ENCODE measurements at places on chromosomes 5 and 9. TPM values are rescaled to one million over a fixed set of nuclear protein-coding genes. Genes with fewer than 3 reads are reported as not detected.

HDAC3 gene
- total RNA-seq, result 53.5 TPM

TAF11L2 gene
- not detected for total RNA-seq

DNAJC21 gene
- 39.5 TPM for total RNA-seq

ELOVL7 gene
- total RNA-seq, result 41.8 TPM

LVRN gene
- 0.43 TPM for total RNA-seq

BHMT gene
- total RNA-seq, result 14.1 TPM

ACSL6 gene
- total RNA-seq, result 2.4 TPM

ECM2 gene
- total RNA-seq, result 20.8 TPM

NR5A1 gene
- 0.20 TPM for total RNA-seq

ALG2 gene
- 55.8 TPM for total RNA-seq

FANCG gene
- total RNA-seq, result 13.4 TPM

DNA sequence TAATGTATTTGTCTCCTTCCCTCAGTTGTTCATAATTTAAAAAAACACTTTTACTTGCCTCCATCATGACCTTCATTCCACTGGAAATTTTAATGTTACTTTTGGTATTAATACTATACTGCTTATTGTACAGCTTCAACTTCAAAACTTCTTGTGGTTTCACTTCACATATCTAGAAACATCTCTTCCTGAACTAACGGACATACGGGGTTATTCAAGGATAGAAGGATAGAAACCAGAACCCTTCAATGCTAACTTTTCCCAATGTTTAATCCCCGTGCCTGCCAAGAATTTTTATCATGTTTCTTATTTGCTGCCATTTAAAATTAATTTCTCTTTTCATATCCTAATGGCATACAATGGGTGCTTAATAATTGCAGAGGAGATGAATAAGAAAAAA lies 36.3 kb upstream of the SETD9 start:
- no peak for DNase-seq

GRCh38 chr9:17134396-17135294 lies at the start of gene CNTLN:
Gene CNTLN (plus strand): TSS chr9:17135040. CDS start chr9:17135066, 26 bp downstream.
- peak; percentile 93 for DNase-seq

- no peak for DNase-seq
These were observed 197.9 kb downstream of the KCTD16 start for GRCh38 chr5:144368556-144368955.

GRCh38 chr5:74446725-74447241 lies 193.7 kb downstream of the ENC1 start:
- no peak for DNase-seq

DNA sequence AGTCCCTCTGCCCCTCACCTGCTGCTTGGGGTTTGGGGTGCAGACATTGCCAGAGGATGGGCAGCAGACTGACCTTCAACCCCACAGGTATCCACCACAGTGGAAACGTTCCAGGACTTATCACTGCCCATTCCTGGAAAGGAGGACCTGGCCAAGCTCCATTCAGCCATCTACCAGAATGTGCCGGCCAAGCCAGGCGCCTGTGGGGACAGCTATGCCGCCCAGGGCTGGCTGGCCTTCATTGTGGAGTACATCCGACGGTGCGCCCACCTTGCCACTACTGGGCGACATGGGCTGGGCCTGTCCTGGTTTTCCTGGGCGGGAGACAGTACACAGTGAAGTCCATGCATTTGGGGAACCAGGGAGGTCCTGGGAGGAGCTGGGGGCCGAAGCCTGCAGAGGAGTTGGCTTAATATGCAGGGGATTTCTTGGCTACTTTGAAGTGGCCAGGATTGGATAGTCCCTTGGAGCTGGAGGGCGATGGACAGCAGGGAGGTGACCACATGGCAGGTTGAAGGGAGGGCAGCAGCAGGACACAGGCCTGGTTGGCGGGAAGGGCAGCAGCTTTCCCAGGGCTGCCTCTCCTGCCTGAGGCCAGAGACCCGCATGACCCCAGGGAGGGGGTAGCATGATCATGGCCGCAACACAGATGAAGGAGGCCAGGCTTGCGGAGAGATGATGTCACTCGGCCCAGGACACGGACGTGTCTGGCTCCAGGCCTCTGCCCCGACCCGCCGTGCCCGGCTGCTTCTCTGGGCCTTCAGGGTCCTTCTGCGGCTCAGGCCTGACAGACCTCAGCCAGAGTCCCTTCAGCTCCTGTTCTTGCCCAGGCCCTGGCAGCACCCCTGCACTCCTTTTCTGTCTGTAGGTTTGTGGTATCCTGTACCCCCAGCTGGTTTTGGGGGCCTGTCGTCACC lies 34.6 kb downstream of the USP20 start:
- DNase-seq, result no peak

DNA sequence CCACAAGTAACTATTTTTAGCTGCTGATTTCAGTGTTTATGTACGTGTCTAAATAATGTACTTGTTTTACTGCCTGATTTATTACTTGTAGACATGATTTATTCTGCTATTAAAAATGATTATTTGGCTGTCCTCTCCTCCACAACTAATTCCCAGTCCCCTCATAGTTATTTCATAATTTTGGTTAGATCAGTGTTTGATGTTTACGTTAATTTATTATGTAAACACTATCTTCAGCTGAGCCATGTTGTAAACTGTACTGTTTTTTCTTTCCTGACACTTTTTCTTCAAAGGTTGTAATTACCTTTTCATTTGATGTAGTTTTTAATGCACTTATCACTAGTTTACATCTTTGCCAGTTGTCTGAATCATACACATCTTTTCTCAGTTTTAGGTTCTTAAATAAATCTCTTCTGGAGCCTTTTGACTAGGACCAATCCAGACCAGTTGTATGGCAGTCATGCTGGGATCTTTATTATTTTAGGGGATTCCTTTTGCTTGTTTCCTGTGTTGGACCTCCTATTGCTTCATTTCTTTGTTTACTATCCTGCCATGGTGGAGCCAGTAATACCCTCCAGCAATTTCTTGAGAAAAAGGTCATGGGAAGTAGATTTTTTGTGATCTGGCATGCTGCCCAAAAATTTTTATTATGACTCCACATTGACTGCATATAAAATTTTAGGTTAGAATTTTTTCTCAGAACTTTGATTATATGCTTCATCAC lies 16.1 kb downstream of the AP3S1 start:
- DNase-seq, result no peak

GRCh38 chr5:172451771-172452197 lies 2.5 kb downstream of the SH3PXD2B start:
- DNase-seq, result peak; percentile 71

GRCh38 chr9:134642385-134643181 lies 980 bp downstream of the COL5A1 start:
- peak; percentile 68 for DNase-seq

GRCh38 chr9:132694144-132694543 lies 23.9 kb downstream of the GTF3C4 start:
- no peak for DNase-seq

GRCh38 chr9:125415583-125416460 lies 154.2 kb downstream of the GAPVD1 start:
- DNase-seq, result no peak

- DNase-seq, result no peak
These were observed 107.5 kb downstream of the FRMD3 start for GRCh38 chr9:83430681-83431080.

- no peak for DNase-seq
These were observed 137.3 kb downstream of the KIAA0825 start for GRCh38 chr5:94481059-94481458.

DNA sequence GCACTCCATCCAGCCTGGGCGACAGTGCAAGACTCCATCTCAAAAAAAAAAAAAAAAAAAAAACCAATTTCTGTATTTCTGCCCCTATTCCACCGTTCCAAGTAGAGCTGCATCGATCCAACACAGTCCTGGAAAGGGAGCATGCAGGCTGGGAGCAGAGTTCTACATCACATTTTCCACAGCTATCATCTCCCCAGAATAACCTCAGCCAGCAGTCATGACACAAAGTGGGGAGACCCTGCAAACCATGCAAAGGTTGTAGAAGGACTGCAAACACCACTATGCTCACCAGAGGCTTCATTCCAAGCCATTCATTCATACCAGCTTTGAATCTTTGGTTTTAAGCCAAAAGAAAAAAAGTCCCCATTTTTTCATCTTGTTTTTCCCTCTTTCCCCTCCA lies 20.8 kb upstream of the ZNF354A start:
- DNase-seq, result no peak

DNA sequence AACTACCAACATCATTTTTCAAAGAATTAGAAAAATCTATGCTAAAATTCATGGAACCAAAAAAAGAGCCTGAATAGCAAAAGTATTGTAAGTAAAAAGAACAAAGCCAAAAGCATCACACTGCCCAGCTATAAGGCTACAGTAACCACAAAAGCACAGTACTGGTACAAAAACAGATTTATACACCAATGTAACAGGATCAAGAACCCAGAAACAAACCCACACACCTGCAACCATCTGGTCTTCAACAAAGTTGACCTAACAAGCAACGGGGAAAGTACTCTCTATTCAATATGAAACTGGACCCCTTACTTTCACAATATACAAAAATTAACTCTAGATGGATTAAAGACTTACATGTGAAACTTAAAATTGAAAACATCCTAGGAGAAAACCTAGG lies 94.2 kb upstream of the TARS1 start:
- DNase-seq, result no peak

DNA sequence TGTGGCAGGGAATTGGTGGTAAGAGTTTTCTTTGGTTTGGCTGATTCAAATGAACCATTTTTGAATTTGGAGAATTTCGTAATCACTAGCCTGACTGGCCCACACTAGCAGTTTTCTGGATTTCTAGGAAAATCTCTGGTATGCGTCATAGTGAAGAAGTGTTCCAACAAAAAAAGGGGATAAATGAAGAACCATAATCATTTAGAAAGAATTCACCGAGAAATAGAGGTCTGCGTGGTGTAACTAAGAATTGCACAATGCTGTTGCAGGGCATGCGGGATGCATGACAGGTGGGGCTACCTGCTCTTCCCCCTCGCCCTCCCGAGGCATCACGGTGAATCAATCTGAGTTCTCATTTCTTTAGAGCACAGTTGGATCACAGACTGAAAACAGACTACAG lies 232.3 kb upstream of the PAPPA start:
- no peak for DNase-seq

DNA sequence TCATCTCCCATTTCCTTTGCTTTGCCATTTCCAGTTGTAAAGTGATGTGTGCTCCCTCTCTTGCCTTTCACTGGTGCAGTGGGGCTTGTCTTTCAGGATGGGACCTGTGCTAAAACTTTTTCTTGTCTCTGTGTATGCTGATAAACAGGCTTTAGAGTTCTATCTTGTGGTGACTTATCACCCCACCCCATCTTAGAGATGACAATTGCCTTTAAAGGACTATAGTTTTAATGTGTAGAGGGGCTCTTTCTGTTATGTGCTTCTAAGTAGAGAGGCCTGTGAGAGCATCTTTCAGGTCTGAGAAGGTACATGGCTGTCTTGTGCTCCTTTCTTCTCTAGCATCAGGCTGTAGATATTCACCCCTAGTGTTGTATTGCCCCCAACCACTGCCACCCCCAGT lies 21.9 kb downstream of the MAN2A1 start:
- no peak for DNase-seq

- no peak for DNase-seq
These were observed 122.2 kb downstream of the CEMIP2 start for GRCh38 chr9:71646131-71646530.

- DNase-seq, result no peak
These were observed 48.7 kb downstream of the TLR4 start for GRCh38 chr9:117752894-117753293.

DNA sequence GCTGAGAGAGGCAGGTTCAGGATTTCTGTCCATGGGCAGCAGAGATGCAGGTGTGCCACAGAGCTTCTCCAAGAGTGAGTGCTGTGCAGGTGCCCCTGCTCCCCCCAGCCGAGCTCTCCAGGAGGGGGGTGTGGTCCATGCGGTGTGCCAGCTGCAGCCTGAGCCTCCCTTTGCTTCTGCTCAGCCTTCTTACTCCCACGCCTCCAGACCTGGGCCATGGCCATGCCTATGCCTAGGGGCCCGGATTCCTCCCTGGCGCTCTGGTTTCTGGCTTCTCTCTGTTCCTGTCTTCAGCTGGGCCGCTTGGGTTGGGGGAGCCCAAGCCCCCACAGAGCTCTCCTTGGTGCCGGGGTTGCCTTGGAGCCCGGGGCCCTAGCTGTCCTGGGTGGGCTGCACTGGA lies 133.3 kb downstream of the CACNA1B start:
- no peak for DNase-seq

Measured in hepatocyte (in vitro differentiated cells).